ENCODE measurements at places on chromosomes 16 and 17. TPM values are rescaled to one million over a fixed set of nuclear protein-coding genes. Genes with fewer than 3 reads are reported as not detected.

DNA sequence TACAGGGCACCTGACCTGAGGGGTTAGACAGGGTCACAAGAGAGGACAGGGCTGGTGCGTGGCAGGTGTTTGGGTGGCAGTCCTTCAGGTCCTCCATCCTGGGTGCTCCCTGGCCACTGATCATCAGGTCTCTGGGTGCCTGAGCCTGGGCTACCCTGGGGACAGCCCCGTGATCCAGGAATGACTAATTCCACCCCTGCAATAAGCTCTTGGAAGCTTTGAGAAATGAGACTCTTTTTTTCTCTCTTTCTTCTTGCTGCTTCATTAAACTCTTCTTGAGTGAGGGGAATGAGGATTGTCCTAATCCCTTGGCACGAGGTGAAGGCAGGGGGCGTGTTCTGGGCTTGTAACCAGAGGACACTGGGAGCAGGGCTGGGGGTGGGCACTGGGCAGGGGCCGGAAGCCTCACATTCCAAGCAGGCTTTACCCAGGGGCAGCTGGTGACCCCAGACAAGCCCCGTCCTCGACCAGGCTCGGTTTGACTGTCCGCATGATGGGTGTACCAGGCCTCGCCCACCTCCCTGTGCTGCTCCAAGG is 21.4 kb upstream of the SPNS2 start:
- DNase-seq, result no peak

GPR142 gene
- not detected for total RNA-seq

- no peak for DNase-seq
Observed at GRCh38 chr17:68085771-68086381, 50.3 kb downstream of the KPNA2 start.

- DNase-seq, result no peak
Observed at GRCh38 chr17:27896701-27897100, 3.5 kb upstream of the LYRM9 start.

- peak; percentile 4 for DNase-seq
Observed at GRCh38 chr16:33059206-33059605, 134.8 kb upstream of the TP53TG3C start.

DNA sequence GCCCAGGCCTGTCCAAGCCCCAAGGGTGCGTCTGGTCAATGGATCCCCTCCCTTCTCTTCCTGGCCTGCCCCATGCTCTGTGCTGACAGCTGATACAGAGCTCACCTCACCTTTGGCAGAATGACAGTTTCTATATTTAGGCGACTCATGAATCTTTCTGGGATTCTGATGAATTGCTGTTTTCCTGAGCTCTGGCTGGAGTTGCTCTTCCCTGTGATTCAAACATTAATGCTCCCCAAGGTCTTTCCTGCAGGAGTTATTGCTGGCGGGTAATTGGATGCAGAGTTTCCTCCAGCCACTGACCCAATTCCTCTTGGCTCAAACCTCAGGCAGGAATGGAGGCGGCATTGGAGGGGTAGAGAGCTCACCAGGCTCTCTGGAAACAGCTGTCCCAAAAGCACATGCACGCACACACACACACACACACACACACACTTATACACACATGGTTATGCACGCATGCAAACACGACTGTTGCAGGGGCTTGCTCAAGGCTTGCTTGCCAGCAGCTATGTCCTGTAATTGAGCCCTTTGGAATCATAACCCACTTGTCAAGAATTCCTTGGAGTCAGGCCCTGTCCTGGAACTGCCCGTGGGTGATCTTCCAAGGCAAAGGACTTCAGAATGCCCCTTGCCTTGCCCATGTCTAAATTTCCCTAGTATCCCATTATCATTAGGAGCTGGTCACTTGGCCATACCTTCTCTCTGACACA is 128.8 kb downstream of the ASIC2 start:
- DNase-seq, result no peak

EPX gene
- total RNA-seq, result not detected

VWA3A gene
- not detected for total RNA-seq

DNA sequence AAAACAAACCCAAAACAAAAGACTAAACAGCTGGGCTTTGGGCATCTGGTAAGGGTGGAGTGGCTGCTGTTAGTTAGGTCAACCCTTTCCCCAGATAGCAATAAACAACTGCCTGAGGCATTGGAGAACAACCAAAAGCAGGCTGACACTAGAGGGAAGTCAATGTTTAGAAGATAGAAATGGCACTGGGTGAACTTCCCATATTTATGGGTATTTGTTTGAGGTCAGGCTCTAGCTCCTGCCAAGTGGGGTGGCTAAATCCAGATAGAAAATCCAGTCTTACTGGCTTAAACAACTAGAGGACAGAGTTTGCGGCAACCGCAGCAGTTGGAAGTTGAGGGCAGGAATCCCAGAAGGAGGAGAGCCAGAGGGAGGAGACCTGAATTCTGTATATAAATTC is 79.4 kb downstream of the SDK2 start:
- DNase-seq, result no peak

DNA sequence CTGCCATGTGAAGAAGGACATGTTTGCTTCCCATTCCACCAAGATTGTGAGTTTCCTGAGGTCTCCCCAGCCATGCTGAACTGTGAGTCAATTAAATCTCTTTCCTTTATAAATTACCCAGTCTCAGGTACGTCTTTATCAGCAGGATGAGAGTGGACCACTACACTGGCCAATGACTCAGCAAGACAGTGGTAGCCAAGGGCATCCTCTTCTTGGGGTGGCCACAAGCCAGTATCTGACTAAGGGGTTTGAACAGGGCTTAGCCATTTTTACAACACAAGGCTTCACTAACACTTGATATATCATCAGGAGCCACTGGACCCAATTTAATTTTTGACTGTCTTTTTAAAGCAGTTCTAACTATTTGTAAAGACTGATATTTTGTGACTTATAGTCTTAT is 21.1 kb upstream of the KRT24 start:
- no peak for DNase-seq

PSME3IP1 gene
- 120 TPM for total RNA-seq

DNA sequence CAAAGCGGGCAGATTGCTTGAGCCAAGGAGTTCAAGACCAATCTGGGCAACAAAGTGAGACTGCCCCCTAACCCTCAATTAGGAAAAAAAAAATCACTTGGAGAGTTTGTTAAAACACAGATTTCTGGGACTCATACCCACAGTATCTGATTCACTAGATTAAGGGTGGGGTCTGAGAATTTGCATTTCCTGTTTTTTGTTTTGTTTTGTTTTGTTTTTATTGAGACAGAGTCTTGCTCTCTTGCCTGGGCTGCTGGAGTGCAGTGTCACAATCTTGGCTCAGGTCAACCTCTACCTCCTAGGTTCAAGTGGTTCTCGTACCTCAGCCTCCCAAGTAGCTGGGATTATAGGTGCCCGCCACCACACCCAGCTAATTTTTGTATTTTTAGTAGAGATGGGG is 1.1 kb downstream of the HEATR9 start:
- no peak for DNase-seq

GRCh38 chr17:41294016-41294415 is 8.6 kb downstream of the KRTAP29-1 start:
- no peak for DNase-seq

GRCh38 chr17:27807567-27808470 is 7.5 kb upstream of the NOS2 start:
- DNase-seq, result peak; percentile 43

DNA sequence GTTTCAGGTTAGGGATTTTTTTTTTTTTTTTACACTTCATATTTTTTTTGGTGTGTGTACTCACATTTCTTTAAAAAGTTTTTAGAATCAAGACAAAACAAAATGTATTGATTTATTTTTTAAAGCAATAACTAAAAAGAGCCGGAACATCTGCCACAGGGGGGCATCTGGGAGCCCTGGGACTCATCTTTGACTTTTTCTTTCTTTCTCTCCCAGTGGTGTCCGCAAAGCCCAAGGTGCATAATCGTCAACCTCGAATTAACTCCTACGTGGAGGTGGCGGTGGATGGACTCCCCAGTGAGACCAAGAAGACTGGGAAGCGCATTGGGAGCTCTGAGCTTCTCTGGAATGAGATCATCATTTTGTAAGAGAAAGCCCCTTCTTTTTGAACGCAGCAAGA is 36.3 kb downstream of the WWP2 start:
- no peak for DNase-seq

SPNS3 gene
- total RNA-seq, result 0.11 TPM

EMP2 gene
- 15.5 TPM for total RNA-seq

RGS11 gene
- not detected for total RNA-seq

DNA sequence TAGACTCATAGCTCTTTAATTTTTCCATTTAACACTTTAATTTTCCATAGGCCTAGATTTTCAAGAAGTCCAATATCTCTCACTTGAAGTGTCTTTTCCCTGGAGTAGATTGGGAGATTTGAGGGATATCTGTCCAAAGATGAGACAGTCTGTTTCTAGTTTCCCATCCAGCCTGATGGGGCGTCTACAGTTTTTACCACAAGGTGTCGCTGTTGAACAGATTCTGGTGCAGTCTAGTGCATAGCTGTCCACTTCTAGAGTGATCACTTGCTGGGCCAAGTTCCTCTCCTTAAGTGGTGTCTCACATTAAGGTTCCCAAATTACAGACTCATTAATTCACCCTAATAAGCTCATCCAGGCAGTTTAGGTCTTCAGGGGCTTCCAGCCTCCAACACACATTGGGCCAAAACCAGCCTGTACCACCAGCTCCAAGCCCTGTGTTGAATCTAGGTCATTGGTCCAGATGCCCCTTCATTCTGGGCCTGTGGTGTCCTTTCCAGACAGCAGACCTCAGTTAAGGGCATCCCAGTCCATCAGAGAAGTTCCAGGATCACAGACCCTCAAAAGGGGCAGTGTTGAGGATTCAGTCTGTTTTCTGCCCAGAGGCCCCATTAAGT is 9.4 kb downstream of the SNX20 start:
- DNase-seq, result peak; percentile 15

GRCh38 chr16:15439102-15439501 is 4.7 kb downstream of the BMERB1 start:
- no peak for DNase-seq

- DNase-seq, result no peak
Observed at GRCh38 chr17:33438578-33438977, 145.5 kb upstream of the ASIC2 start.

DNA sequence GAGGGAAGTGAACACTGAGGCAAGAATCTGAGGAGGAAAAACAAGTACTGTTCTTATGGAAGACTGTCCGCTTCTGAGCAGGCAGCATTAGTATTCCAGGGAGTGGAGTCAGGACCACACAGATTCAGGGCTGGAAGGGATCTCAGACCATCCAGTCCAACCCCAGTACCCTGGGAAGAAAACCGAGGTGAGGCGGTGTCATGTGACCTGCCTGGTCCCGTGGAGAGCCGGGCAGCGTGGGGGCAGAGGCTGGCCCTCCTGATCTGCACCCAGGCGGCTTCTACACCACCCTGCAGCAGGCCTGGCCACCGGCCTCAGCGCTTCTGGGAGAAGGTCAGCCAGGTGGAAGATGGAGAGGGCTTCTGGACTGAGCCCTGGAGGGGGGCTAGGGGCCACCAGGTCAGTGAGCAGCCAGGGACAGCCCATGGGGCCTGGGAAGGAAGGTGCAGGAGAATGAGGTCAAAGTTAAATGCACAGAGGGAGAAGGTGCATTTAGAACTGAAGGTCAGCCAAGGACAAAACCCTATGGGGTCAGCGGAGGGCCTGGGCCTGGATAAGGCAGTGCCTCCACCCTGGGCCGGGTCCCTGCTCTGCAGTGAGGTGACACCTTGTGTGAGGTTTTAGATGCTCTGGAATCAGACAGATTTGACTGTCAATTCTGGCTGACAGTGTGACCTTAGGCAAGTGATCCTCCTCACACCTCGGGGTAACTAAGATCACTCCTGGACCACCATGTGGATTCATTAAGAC is 45.9 kb downstream of the VAC14 start:
- no peak for DNase-seq

DNA sequence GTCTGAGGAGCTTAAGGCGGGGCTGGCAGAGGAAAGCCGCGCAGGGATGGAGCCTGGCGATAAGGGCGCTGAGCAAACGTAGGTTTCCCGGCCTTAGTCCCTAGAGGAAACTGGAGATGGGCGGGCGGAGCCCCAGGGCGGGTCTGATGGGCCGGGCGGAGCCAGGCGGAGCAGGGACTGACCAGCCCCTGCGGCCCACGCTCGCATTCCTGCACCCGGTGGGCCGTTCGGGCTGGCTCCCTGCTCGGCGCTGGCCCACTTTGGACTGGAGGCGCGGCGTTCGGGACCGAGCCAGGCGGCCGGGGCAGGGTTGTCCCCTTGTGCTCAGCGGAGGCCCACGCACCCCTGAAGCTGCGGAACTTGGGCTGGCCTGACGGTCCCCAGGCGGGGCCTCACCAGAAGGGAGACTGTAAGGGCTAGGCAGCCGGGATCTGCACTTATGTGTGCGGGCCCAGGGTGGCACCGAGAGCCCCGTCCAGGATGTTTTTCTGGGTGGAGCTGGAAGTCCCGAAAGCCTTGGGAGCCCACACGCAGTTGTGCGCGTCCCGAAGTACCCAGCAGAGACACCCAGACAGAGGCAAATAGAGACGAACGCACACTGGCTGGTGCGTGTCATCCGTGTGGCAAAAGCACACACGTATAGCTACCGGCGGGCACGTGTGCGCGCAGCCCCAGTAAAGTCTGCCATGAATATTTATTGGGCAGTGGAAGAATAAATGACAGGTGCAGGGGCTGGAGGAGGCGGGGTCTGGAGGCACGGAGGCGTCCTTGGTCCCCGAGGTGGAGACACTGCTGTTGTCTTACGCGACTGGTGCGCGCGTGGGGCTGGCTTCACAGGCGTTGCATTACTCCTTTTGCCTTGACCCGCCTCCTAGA is 1.4 kb downstream of the PYDC1 start:
- peak; percentile 64 for DNase-seq

NT5M gene
- 2.7 TPM for total RNA-seq

WFDC1 gene
- 0.30 TPM for total RNA-seq

DNA sequence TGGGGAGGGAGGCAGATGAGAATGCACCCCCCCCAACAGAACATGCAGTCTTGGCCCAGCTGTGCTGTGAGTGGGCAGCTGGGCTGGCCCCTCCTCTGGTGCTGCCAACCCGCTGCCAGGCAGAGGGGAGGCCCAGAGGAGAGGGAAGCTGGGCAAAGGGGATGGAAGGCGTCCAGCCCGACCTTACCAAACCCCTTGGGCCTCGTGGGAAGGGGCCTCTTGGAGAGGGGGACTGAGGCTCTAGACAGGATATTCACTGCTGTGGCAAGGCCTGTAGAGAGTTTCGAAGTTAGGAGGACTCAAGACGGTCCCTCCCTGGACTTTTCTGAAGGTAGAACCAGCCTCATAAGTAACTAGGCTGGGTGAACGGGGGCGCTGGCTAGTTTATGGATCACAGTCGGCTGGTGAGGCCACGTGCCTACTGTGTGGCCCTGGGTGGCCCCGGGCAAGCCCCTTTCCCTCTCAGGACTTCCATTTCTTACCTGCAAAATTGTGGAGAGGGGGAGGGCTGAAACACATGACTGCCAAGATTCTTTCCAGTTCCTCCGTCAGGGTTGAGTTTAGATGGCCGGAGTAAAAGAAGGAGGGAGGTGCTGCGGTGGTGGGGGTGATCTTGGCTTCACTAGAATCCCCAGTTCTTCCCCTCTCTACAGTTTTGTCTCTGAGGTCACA is 857 bp upstream of the STAT5A start:
- peak; percentile 66 for DNase-seq

GRCh38 chr17:48612456-48612853 is 1.6 kb upstream of the HOXB7 start:
- DNase-seq, result no peak

CARHSP1 gene
- 58.5 TPM for total RNA-seq
